ENCODE measurements at places on chromosomes 16 and 17.

GRCh38 chr17:7312432-7313087, 2.6 kb downstream of the GPS2 start:
- DNase-seq: no peak

DNA sequence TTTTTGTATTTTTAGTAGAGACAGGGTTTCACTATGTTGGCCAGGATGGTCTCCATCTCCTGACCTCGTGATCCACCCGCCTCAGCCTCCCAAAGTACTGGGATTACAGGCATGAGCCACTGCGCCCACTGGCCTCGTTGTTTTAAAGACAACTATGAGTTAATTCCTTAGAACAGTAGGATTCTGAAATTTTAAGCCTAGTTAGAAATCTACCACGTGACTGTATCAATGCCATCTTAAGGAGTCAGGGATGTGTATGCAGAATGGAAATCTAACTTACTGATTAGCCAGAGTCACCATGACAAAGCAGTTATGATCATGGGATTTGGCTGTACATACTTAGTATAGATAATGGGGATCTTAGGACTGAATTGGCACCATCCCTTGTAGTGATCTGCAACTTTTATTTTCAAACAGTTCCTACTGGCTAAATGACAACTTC, 2.8 kb downstream of the CEP20 start:
- no peak for DNase-seq

GRCh38 chr17:38885728-38886642, 16.1 kb downstream of the LASP1 start:
- DNase-seq: no peak

GRCh38 chr16:31471875-31472708, at the start of gene TGFB1I1:
Gene TGFB1I1, plus strand, starts transcription at chr16:31472152. Its CDS starts 37 bp downstream, at chr16:31472189.
- no peak for DNase-seq

DNA sequence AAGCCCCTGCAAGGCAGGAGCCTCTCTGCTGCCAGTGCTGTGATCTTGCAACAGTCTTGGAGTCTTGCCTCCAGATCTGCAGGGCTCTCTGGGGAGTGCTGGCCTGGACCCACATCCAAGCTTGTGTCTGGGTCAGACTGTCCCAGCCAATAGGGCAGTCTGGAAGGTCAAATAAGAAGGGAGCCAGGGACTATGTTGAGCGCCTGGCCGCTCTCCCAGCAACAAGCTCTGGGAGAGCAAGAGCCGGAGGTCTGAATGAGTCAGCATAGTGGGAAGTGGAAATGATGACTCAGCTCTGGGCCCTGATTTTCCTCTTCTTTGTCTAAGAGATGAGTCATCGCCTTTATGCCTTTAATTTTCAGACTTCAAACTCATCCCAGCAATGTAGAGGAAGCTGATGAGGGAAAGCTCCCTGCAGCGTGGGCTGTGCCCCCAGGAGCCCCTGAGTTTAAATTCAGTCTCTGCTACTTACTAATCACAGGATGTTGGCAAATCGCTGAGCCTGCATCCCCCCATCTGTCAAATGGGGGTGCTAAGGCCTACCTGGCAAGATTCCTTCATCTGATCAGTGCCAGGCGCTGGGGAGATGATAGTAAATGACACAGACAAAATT, 43.6 kb upstream of the HAPSTR1 start:
- DNase-seq: peak; percentile 85

DNA sequence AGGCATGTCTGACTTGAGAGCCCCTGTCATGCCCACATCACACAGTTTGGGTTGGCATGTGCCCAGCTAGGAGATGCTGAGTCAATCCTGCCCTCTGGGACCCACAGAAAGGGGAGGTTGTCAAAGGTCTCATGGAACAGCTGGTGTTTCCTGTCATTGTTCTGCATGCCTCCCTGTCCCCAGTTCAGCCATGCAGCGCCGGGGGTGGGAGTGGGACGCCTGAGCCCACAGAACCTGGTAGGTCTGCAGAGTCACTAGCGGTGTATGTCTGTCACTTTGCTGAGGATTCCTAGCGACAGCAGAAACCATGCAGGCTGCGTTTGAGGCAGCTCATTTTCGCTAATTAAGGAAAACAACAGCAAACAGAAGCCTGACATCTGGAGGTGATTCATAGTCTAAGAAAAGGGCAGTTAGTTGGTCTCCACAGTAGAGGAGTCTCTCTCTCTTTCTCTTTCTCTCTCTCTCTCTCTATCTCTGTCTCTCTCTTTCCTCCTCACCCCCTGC, 19.6 kb upstream of the CCL1 start:
- no peak for DNase-seq

DNA sequence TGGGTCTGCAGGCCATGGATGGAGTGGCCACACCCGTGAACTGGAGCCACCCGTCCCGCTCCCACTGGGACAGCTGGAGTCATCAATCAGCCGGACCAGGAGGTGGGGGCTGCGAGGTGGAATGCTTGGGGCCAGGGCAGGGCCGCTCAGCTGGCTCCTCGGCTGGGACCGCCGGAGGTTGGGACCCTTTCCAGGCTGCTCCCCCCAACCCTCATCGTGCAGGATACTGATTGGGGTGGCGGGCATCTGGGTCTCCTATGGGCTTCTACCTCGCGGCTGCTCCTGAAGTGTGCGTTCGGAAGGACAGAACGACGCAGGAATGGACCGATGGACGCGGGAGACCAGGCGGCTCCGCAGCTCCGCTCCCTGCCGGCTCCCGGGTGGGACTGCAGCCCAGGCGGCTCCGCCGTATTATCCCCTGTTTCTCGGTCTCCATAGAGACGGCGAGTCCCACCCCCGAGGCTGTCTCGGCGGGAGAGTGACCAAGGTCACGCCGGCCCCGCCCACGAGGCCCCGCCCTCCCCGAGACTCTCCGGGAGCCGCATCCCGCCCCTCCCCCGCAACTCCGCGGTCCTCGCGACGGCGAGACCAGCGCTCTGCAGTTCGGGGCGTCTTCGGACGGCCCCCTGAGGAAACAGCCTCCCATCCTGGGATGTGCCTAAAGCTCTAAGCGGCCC, at the start of gene TPPP3:
Gene TPPP3, minus strand, starts transcription at position 388 of the 677 bp plus-strand sequence. CDS start 2,387 bp downstream, outside the sequence.
- no peak for DNase-seq

- DNase-seq: no peak
Observed at GRCh38 chr17:30388321-30389179, 9.8 kb downstream of the CPD start.

DNA sequence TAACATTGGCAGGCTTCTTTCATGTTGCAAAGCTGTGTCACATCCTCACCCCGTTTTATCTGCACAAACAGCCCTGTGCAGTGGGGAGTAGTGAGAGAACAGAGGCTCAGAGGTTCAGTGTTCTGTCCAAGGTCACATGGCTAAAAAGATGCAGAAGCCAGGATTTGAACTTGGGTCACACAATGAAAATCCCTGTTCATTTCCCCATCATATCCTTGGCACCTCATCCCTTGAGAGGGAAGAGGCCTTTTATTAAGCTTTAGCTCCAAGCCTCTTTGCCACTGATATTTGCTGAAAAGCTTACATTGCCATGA, 106.6 kb downstream of the AMFR start:
- DNase-seq: no peak

DNA sequence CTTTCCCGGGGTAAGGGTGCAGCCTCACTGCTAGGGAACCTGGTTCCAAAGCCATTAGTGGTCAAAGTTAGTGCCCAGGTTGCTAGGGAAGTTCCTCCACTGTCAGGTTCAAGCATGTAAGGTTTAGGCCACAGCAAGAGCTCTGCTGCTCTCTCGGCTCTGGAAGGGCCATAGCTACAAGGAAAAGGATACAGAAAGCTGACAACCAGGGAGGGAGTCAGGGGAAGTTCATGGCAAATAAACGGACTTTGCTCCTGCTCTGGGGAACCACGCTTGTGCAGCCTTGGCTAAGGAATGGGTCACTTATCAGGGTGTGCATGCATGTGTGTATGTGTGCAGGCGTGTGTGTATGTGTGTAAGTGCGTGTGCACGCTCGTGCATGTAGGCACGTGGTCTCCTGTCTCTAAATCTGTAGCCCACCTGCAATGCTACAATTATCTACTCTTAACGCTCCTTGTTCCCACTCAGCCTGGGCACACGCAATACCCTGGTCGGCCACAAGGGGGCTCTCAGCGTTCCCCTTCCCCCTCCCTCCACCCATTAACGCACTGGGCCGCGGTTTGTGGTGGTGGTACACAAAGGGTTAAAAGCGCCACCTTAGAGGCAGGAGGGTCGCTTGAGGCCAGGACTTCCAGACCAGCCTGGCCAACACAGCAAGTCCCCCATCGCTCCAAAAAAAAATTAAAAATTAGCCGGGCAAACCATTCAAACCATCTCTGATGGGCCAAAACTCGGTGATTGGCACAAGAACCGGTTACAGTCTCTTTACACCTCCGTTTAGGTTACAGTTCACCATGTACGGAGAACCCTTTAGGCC, 48.4 kb upstream of the KDM8 start:
- DNase-seq: no peak

GRCh38 chr16:78274771-78275170, 175.3 kb downstream of the WWOX start:
- DNase-seq: no peak

- DNase-seq: no peak
Observed at GRCh38 chr16:68764862-68765261, 27.8 kb downstream of the CDH1 start.

GRCh38 chr16:11056090-11056992, 112.0 kb downstream of the CLEC16A start:
- no peak for DNase-seq

DNA sequence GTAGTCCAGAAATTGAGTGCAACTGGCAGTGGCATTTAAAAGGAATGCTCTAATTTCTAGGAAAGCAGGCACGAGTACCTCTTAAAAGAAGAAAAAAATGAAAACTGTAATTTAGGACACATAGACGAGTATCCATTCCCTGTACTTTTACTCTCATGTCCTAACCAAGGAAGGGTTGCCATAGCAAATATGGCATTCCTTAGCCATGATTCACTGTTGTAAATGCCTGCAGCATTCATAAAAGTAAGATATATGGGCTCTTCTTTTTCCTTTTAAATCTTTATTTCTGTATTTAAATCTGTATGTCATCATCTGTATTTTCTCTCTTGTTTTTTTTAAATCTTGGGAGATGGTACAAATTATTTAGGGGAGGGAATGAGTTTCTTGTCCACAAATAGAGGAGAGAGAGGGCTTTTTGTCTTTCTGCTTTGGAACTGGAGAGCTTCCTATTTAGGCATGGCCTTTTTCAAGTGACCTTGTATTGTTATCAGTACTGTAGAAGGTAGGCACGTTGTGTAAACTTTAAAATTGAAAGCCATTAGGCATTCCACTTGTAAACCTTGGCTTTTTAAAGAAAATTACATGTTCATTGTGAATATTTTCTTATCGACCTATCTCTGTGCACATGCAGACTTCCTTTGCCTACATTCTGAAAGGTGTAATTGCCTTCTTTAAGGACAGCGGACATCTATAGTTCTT, 50.0 kb downstream of the TENT4B start:
- DNase-seq: no peak

- DNase-seq: no peak
Observed at GRCh38 chr17:62741290-62741689, 66.8 kb downstream of the MARCHF10 start.

DNA sequence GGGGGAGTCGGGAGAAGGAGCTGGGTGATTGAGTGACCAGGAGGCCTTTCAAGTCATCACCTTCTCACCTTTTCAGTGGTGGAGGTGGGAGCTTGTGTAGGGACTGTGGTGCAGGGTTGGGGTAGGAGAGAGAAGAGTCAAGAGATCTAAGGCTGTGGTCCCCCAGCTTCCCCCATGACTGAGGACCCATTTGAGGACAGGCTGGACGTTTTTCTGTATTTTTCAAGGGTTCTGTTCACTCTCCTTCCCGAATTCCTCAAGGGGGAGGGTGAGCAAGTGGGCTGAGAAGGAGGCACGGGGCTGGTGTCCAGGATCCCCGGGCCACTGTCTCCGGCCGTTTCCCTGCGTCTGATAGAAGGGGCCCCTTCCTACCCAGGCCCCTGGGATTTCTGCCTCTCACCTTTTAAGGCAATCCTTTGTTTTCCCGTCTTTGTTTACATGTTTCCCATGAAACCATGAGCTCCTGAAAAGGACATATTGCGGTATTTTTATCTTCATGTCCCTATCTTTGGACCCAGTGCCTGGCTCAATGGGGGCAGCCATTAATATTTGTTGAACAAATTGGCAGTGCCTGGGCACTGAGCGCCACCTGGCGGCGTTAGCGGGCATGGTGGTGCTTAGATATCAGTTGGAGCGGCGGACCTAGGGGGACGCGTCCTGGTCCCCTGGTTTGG, 9.2 kb upstream of the CD300A start:
- DNase-seq: no peak

DNA sequence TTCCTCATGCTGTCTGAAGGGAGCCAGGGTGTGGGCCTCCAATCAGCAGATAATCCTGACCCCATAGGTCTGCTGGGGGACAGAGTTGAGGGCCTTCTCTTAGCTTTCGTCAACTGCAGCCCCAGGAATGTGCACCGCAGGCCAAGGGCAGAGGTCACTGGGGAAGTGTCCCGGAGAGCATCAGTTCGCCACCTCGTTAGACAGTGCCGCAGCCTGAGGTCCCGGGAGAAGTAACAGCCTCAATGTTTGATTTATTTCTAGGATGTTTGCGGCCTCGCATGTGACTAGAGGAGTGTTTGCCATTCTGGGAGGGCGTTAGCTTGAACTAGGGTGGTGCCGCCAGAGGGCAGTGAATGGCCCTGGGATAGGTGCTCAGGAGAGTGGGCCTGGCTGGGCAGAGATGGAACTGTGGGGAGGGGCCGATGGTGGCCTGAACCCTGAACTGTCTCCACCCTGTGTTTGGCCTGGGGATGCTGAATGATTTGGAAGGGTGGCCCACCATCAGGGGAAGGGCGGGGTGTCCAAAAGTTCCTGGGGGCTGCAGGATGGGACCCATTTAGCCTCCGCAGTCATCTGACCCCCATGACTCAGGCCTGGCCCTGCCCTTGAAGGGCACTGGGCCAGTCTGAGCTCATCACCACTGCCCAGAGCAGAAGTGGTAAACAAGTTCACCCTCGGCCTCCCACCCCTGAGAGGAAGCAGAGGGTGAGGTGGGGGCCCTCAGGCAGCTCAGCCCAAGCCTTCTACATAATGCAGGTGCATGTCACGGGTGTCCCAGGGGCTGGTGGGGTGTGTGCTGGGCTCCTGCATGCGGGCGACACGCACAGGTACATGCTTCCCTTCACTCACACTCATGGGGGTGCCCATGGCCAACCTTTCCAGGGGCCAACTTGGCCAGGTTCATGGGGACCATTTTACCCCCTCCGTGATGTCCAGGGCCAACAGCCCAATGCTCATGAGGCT, 12.4 kb upstream of the TAC4 start:
- DNase-seq: no peak

DNA sequence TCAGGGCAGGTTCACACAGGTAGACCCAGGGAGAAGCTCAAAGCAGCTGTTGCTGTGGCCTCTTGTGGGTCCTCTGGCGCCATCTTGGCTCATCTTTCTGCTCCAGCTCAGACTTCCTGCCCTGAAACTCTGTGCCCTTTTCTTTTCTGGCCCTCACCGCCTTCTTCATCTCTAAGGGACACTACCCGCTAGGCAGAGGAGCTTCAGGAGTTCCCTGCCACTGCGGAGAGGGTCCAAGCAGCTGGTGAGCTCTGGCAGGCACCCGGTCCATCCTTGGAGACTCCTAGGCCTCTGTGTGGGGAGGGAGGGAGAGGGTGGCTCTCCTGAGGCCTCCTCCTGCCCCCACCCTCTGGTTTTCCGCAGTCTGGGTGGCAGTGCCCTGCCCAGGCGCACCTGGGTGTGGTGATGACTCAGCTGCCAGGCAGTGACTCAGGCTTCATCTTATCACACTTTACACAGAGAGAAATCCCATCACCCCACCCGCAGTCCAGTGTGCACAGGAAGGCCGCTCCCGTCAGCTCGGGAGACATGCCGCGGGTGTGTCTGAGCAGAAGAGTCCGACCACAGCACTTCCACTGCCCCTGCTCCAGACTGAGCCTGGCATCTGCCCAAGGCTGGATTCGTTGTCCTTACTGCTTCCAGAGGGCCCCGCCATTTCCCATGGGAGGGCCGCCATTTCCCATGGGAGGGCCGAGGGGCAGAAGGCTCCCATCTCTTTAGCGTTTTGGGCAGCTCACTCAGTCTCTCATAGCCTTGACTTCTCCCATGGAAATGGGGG, 7.3 kb downstream of the NT5C start:
- peak; percentile 97 for DNase-seq

All from keratinocyte (primary cell).